HCT116 (cell line): ENCODE measurements at places on chromosomes 4 and X. TPM values are rescaled to one million over a fixed set of nuclear protein-coding genes. Genes with fewer than 3 reads are reported as not detected.

DNA sequence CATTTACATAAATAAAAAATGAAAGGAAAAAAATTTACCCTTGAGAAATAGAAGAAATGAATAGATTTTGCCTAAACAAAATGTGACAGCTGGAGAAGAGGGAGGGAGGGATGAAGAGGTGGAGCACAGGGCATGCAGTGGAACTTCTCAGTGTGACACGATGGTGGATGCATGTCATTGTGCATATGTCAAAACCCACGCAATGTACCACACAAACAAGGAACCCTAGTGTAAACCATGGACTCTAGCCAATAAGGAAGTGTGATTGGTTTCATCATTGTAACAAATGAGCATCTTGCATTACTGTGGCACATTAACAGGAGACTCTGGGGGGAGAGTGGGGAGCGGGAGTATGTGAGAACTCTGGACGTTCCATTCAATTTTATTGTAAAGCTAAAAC lies 58.6 kb downstream of the GATB start:
- DNase-seq, result no peak

GRCh38 chrX:46236411-46236810 lies 308.8 kb downstream of the ZNF674 start:
- DNase-seq, result no peak

- DNase-seq, result peak; percentile 15
Observed at GRCh38 chr4:124943938-124944337, 231.4 kb upstream of the ANKRD50 start.

GRCh38 chr4:82799006-82799881 lies 648 bp upstream of the SCD5 start:
- DNase-seq, result no peak

The CYTL1 gene
- not detected for total RNA-seq

DNA sequence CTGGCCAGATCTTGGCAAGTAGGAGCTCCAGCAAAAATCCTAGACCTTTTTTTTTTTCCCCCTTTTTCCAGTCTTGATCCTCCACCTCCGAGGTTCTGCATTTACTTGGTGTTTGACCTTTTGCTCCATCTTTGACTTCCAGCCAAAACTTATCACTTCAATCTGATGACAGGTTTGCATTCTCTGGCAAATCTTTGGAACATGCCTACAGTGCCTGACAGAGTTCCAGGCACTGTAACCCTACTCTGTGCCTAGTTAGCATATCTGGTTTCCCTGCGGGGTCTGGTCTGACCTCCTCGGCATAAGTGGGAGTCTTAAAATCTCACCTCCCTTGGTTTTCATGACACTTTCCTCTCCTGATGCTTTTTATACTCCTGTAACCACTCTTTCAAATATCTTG lies 39.4 kb upstream of the NR3C2 start:
- DNase-seq, result no peak

The NUP54 gene
- 53.9 TPM for total RNA-seq

- DNase-seq, result no peak
Observed at GRCh38 chr4:24117975-24118374, 228.1 kb upstream of the PPARGC1A start.

GRCh38 chrX:26871967-26872366 lies 591.2 kb downstream of the PPP4R3C start:
- DNase-seq, result no peak

- DNase-seq, result no peak
Observed at GRCh38 chr4:122156819-122157218, 4.7 kb downstream of the BLTP1 start.

DNA sequence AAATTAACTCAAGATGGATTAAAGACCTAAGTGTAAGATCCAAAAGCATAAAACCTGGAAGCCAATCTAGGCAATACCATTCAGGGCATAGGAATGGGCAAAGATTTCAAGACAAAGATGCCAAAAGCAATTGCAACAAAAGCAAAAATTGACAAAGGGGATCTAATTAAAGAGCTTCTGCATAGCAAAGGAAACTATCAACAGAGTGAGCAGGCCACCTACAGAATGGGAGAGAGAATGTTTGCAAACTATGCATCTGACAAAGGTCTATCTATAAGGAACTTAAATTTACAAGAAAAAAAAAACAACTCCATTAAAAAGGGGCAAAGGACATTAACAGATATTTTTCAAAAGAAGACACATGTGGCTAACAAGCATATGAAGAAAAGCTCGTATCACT lies 171.9 kb downstream of the RAB28 start:
- no peak for DNase-seq

DNA sequence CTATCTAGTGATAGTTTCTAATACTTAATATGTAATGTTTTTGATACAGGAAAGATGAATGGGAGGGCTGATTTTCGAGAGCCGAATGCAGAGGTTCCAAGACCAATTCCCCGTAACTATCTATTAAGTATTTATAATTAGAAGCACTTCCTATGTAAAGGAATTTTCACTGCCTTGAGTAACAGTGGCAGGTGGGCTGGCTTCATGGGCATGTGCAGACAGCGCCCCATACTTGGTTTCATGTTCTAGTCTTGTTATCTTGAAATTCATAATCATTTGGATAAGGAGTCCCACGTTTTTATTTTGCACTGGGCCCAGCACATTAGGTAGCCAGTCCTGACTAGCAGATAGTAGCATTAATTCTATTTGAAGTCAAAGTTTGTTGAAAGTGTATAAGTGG lies 1.7 kb downstream of the OCIAD1 start:
- DNase-seq, result no peak

DNA sequence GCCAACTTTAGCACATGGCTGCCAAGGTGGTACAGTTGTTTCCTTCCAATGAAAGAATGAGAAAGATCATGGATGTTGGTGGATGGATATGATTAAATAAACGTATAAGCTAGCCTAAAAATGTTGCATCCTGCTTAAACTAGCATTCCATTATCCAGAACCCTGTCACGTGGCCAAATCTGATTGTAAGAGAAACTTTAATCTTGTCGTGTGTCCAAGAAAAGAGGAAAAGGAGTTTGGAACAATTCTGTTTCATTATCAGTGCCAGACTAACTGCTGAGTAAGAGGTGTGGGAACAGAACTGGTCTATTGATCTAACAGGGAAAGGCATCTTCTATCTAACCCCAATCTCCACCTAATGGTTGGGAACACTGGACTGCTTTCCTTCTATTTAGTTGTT lies 325.2 kb upstream of the BMP3 start:
- no peak for DNase-seq

The GAGE12J gene
- not detected for total RNA-seq

GRCh38 chr4:138938366-138938690 lies 77.3 kb upstream of the NOCT start:
- DNase-seq, result peak; percentile 27

DNA sequence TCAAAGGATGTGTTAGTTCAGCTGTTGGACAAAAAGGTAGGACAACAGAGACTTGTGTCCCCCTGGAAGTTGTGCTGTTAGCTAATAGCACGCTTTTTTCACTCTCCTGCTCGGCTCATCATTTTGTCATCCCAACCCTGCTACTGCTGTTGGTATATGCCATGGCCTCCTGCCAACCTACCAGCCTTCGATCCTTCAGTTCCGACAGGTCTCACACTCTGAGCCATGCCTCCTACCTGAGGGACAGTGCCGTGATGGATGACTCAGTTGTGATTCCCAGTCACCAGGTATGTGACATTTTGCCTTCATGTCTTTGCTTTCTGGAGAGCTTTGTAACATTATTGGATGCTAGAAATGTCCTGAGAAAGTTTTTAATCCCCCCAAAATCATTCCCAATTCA lies 268.1 kb downstream of the ANK2 start:
- DNase-seq, result no peak

The MND1 gene
- 29.9 TPM for total RNA-seq

DNA sequence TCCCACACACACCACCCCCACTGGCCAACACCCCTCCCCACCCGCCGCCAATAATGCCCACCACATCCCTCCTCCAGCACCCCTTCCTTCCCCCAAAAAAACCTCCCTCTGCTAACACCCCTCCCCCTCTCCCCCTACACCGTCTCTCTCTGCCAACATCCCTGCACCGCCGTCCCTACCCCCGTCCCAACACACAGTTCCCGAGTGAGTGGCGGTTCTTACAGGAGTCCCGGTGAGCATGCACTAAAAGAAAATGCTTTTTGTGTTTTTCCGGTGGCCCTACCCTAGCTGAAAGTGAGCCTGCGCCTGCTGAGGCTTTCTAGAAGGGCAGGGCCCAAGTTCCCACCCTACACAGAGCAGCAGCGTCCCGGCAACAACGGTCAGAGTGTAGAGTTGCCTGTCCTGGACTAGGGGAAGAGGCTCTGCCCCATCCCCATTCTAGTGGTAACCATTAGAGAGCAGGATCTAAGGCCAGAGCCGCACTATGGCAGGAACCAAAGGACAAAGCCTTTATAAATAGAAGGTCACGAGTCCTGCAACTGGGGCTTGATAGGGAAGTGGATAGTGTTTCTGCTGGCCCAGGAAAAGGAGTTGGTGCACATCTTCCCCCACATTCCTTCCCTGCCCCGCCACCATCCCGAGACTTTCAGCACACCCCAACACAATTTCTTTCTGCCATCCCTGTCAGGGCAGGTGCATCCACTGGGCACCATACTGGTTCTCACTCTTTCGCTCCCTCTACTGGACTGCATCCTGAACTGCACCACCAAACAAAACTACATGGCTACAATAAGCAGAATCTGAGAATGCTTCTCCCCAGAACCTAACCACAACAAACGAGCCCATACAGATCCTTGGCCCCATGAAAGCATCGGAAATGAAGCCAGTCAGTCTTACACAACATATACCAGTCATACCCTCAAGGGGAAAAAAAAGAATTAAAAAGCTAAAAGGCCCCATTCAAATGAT lies 78.1 kb upstream of the PAGE3 start:
- DNase-seq, result no peak

GRCh38 chr4:180932370-180933001 lies 1310.7 kb upstream of the TENM3 start:
- no peak for DNase-seq

GRCh38 chrX:40012039-40012867 lies 85.5 kb downstream of the BCOR start:
- no peak for DNase-seq

The CT45A1 gene
- not detected for total RNA-seq

- DNase-seq, result no peak
Observed at GRCh38 chrX:37854148-37854547, 6.8 kb upstream of the DYNLT3 start.

GRCh38 chr4:38567457-38567856 lies 96.5 kb upstream of the KLF3 start:
- DNase-seq, result no peak

DNA sequence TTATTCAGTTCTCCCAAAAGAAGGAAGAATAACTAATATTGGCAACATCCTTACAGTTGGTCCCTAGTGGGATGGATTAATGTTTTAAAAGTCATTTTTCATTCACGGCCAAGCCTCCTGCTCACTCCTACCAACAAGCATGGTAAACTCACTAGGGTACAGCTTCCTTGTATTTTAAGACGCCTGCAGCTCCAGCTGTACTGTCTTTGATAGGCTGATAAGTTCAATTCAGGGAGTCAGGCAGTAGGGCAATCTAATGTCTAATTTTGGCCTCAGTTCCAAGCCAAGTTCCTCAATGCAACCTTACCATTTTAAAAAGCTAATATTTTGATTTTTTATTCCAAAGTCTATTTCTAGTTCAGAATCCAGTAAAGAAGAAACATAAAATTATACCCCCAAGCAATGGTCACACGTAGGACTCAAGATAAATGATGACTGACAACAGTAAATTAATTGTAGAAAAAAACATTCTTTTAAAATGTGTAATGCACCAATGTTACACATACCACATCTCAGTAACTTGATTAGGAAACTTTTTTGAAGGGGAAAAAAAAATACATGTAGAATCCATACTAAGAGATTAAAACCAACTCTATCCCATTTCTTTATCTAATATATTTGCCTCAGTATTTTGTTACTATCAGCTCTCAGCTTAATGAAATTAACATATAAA lies 9.3 kb downstream of the LCORL start:
- no peak for DNase-seq

- DNase-seq, result no peak
Observed at GRCh38 chrX:33415459-33415858, 204.1 kb upstream of the DMD start.

The AMOT gene
- total RNA-seq, result 7.7 TPM

DNA sequence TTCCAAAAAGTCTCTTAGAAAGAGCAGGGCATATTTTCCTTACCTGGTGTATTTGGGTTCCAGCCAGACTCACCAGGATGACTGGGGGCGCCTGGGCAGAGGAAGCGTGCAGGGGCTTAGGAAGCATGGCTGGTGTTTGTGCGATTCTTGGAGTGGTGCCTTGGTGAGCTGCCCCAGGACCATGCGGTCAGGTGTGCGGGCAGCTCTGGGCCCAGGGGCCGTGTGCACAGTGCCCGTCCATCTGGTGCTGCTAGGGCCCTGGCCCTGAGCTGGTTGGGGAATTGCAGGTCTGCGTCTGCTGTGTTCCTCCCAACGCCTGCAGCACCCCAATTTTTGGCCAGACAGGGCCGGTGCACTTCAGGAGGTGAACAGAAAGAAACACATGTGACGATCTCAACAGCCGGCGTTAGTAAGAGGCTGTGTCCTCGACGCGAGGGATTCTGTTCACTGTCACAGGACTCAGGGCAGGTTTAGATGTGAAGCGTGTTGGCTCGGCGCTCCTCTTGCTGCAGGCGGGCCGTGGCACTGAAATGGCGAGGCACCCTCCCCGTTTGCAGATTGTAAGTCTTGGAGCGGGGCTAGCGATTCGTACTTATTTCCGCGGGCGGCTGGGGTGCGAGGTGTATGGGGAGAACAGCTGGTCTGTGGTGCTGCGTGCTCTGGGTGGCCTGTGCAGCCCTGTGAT lies 15.2 kb downstream of the RGS12 start:
- DNase-seq, result no peak

GRCh38 chr4:73730292-73730691 lies 10.1 kb upstream of the CXCL8 start:
- DNase-seq, result no peak

The MGAT4D gene
- total RNA-seq, result not detected

DNA sequence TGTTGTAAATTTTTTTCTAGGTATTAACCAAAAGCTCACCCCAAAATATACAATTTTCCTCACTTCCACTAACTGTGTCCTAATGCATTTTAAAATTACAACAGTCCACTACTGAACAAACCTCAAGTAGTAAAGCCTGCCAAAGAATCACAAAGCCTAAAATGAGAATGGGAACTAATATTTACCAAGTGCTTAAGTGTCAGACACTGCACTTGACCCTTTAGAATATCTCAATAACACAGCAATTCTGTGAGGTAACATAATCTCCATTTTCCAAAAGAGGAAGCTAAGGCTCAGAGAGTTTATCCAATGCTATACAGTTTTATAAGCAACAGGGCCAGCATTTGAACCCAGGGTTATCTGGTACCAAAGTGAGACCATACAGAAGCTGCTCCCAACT lies 4.9 kb downstream of the SLC9A7 start:
- no peak for DNase-seq

GRCh38 chrX:81206476-81206875 lies 4.6 kb downstream of the SH3BGRL start:
- no peak for DNase-seq

The SPIN3 gene
- 13.8 TPM for total RNA-seq

DNA sequence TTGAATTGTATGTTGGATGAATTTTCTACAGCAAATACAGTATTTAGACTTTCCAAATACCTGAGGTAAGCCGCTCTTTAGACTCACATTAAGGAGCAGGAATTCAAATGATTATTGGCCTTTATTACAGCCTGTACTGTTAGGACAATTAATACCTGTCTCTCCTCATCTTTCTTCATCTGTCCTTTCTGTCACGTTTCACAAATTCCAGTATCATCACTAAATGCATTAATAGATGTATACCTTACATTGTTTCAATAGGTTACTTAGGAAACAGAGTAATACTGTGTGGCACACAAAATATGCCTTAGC lies 1.2 kb downstream of the FAM241A start:
- no peak for DNase-seq

The CLDN22 gene
- total RNA-seq, result not detected

The SERTM2 gene
- not detected for total RNA-seq

GRCh38 chrX:78748846-78749245 lies 1.3 kb downstream of the LPAR4 start:
- no peak for DNase-seq

The TRIML2 gene
- 6.3 TPM for total RNA-seq
